ENCODE measurements at places on chromosomes 5 and 9.

GRCh38 chr5:28012538-28012937, 974.2 kb upstream of the CDH9 start:
- DNase-seq = no peak

DNA sequence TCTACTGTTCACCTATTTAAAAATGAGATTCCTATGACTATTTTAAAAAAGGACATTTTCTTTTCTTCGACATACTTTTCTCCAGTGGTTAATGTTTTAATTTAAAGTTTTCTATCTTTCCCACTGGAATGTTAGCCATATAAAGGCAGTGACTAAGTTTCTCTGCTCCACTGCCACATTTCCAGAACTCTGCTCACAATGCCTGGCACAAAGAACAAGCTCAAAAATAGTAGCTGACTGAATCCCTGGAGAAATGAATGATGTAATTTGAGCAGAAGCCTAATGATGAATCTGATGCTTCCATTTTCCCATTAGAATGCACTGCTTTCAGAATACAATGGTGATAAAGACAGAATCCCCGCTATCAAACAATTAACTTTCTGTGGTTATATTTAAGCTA, 817.8 kb downstream of the MTRR start:
- peak; percentile 86 for DNase-seq

DNA sequence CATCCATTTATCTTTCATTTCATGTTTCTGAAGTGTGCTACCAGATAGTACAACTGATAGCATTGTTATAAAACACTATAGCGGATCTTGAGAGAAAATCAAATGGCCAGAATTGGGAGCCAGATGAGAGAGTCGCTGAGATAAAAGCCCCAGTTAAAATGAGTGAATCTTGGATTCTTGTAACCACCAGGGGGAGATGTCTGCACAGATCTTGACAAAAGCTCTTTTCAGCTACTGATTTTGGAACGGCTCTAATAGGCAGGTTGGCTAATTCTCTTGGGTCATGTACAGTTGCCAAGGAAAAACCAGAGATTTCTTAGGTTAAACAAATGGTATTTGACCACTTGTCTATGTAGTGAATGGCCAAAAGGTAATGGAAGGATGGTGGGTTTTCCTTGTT, 21.7 kb downstream of the F2RL2 start:
- peak; percentile 11 for DNase-seq

GRCh38 chr5:140549237-140550144, 2.0 kb downstream of the EIF4EBP3 start:
- DNase-seq = no peak

GRCh38 chr5:96703995-96704394, 41.8 kb downstream of the CAST start:
- no peak for DNase-seq

- DNase-seq = no peak
Observed at GRCh38 chr9:107685376-107685775, 195.8 kb upstream of the KLF4 start.

GRCh38 chr5:177959315-177959714, 36.7 kb downstream of the PROP1 start:
- DNase-seq = no peak

- DNase-seq = no peak
Observed at GRCh38 chr5:142295084-142295758, 29.6 kb downstream of the SPRY4 start.

DNA sequence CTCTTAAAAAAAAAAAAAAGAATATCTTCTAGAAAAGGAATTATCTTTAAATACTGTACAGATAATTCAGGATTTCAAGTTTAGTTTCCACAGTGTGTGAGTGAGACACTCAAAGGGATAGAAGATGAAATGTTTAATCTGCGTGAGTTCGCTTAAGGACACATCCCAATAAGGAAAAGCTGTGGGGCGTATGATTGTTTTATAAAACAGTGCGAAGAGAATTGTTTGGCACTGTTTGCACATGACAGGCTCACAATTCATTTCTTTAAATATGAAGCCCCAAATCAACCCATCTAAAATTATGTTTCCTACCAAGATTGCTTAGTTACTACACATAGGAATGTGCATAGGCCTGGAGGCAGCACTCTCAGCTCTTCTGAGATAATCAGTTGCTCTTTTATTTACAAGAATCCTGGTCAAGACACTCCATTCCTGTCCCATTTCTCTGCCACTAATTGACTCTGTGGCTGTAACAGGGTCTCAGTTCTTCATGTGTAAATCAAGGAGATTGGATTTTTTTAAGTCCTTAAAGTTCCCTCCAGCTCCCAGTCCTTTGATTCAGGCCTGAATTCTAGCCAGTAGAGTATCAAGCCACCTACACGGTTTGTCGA, 60.1 kb downstream of the BHMT start:
- DNase-seq = no peak

DNA sequence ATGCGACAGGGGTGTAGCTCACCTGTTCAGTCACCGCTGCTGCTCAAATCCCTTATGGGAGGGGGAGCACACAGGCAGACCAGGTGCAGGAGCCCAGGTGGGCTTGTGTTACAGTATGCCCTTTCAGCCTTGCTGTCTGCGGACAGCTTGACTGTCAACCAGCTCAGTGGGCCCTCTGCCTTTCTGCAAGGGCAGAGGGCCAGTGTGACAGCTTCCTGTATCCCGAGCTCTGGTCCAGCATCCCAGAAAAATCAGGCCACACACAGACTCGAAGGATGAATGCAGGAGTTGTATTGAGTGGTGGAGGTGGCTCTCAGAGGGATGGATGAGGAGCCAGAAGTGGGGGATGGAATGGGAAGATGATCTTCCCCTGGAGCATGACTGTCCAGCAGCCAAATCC, 172.2 kb downstream of the C5orf15 start:
- DNase-seq = no peak

GRCh38 chr5:32261198-32261597, 51.5 kb downstream of the MTMR12 start:
- no peak for DNase-seq

- DNase-seq = no peak
Observed at GRCh38 chr5:138949988-138950387, 74.9 kb upstream of the LRRTM2 start.

DNA sequence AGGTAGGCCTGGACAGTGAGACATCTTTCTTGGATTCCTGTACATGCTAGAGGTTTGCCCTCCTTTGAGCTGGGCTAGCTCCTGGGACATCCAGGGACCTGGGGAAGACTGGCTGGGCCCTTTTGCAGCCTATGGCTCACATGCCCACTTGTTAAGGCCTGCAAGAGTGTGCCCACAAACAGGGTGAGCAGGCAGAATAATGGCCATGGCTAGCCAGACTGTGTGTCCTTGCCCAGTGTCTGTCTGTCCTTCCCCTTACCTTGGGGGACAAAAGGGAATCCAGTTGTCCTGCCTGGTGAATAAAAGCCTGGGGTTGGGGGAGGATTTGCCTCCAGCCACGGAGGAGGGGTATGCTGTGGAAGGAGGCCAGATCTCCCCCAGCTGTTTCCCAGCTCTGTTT, 13.0 kb upstream of the CXXC5 start:
- DNase-seq = no peak

- no peak for DNase-seq
Observed at GRCh38 chr5:158905281-158905680, 194.4 kb downstream of the EBF1 start.

DNA sequence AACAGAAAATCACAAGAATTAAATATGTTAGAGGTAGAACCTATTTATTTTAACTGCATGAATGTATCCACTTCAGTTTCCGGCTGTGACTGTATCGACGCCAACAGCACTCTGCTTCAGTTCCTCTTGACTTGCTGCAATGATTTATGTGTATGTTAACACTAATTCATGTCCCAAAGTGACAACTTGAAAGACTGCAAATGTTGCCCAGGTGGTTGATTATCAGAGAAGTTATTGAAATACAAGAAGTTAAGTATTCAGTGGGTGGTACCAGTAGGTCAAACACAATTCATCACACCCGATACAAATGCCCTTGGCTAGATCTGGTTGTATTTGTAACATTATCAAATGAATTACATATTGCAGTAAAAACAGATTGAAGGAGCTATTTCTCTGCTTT, 622.7 kb upstream of the CDH18 start:
- DNase-seq = peak; percentile 29

DNA sequence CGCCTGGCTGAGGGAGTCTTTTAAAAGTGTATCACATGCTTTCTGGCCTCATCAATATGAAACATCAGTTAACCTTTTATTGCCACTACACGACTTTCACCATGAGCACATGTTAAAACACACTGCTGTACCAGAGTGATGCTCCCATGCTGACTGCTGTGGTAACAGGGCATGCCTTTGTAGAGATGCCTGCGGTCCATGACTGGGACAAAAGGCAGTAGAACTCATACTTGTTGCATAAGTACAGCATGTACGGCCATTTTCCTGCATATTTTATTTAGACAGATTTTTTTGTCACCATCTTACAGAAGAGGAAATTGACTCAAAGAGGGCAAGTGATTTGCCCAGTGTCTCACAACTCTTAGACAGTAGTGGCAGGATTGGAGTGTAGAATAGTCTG, 105.7 kb upstream of the ADAMTSL1 start:
- no peak for DNase-seq

- no peak for DNase-seq
Observed at GRCh38 chr5:176530983-176531901, 6.0 kb downstream of the RNF44 start.

DNA sequence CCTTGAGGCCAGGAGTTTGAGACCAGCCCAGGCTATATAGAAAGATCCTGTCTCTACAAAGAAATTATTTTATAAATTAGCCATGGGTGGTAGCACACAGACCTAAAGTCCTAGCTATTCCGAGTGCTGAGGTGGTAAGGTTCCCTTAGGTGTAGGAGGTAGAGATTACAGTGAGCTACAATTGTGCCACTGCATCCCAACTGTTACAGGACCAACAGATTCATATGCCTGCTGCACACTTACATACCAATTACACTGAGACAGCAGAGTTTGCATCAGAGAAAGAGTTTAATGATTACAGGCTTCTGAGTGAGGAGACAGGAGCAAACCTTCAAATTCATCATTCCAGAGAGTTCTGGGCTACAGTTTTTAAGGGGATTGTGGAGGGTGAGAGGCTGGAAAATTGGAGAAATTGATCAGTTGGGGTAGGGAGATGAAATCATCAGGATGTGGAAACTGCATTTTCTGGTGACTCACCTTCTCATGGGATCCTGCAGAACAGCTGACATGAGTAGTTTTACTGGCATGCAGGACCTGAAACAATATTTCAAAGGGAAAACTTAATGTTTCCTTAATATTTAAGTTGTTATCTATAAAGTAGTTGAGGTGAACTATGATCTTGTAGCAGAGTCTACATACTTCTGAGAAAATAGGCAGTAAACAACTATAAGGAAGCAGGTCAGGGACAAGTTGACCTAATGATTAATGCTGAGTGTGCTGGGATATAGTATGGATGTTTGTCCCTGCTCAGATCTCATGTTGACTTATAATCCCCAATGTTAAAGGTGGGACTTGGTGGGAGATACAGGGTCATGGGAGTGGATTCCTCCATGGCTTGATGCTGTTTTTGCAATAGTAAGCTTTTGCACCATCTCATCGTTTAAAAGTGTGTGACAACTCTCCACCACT, 54.7 kb downstream of the ANXA2R start:
- no peak for DNase-seq

DNA sequence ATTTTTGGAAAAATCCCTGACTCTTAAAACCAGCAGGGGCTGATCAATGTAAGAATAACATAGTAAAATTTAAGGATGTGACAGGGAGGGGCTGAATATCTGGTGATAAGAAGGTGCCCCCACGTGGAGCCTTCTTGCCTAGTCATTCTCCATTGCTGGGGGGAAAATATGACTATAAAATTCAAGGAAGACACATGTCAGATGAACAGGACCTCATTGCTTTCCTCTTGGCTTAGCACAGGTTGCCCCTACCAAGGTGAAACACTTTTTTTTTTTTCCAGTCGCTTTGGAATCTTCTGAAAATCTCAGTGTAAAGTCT, 310.9 kb downstream of the EFNA5 start:
- no peak for DNase-seq

GRCh38 chr5:115977096-115977495, 14.8 kb downstream of the LVRN start:
- DNase-seq = no peak

GRCh38 chr9:136655536-136656182, 7.1 kb upstream of the EGFL7 start:
- DNase-seq = no peak

DNA sequence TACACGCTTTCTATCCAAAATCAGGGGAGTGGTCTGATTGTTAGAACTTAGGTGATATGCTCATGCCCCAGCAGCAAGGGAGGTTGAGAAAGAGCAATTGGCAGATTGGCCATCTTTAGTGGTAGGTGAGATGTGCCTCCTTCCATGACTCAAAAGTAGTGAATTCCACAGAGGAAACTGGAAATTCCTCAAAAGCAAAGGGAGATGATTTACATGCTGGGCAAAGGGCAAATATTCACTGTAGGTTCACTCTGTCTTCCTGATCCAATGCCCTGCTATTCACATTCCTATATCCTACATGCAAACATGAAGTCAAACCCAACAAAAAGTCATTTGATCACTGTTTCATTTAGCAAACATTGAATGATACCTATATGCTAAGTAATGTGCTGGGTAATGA, 130.1 kb upstream of the ZNF608 start:
- DNase-seq = no peak

- DNase-seq = no peak
Observed at GRCh38 chr5:124056326-124056990, 544.5 kb downstream of the CSNK1G3 start.

GRCh38 chr9:120386390-120387131, 193.4 kb downstream of the CDK5RAP2 start:
- peak; percentile 58 for DNase-seq

DNA sequence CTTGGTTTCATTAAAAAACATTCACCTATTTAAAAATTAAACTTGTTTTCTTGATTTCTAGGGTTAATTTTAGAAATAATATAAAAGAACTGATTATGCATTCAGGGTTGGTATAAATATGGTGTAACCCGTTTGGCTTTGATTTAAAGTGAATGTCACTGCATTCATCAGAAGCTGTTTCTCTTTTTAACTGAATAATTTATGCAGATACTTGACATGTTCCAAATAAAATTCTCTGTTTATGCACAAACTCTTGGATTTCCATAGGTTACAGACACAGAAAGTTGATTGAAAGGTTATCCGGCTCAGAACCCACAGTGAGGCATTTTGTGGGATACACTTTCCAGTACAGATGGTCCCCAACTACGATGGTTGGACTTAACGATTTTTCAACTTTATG, 161.3 kb downstream of the HACD4 start:
- no peak for DNase-seq
